Naive thymus-derived CD8-positive, alpha-beta T cell (primary cell): ENCODE measurements at places on chromosomes 1 and 21.

DNA sequence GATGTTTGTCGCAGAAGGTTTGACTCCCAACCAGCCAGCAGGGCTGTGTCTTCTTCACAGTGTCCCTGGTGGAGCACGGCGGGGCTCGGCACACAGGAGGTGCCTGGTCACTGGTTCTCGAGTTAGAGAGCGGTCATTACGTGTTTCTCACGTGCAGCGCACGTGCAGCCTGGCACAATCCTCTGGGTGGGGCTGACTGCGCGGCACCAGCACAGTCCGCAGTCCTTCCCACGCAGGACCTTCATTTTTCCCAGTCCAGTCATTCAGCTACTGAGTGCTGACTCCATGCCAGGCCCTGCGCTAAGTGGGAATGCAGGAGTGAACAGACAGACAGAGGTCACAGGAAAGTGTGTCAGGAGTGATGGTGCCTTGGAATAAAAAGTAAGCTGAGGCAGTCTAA lies 46.2 kb upstream of the GPR153 start:
- H3K4me3 ChIP-seq = no peak overlapping the region
- no peak for DNase-seq
- H3K27ac ChIP-seq = no peak overlapping the region
- H3K36me3 ChIP-seq = peaks cover 6% of the 10 kb centered on the region

DNA sequence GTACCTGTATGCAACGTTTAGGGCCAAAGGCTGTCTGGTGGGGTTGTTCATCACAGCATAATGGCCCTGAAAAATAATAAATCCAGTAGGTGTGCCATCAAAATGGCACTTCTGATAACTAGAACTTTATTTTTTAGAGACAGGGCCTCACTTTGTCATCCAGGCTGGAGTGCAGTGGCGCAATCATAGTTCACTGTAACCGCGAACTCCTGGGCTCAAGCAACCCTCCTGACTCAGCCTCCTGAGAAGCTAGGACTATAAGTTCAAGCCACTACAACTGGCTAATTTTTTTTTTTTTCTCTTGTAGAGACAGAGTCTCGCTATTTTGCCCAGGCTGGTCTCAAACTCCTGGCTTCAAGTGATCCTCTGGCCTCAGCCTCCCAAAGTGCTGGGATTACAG lies 4.7 kb downstream of the SNAPIN start:
- no peaks in the 10 kb centered on the region for H3K27me3 ChIP-seq
- DNase-seq = no peak
- no peak overlapping the region for H3K4me3 ChIP-seq
- H3K4me1 ChIP-seq = peaks cover 23% of the 10 kb centered on the region

DNA sequence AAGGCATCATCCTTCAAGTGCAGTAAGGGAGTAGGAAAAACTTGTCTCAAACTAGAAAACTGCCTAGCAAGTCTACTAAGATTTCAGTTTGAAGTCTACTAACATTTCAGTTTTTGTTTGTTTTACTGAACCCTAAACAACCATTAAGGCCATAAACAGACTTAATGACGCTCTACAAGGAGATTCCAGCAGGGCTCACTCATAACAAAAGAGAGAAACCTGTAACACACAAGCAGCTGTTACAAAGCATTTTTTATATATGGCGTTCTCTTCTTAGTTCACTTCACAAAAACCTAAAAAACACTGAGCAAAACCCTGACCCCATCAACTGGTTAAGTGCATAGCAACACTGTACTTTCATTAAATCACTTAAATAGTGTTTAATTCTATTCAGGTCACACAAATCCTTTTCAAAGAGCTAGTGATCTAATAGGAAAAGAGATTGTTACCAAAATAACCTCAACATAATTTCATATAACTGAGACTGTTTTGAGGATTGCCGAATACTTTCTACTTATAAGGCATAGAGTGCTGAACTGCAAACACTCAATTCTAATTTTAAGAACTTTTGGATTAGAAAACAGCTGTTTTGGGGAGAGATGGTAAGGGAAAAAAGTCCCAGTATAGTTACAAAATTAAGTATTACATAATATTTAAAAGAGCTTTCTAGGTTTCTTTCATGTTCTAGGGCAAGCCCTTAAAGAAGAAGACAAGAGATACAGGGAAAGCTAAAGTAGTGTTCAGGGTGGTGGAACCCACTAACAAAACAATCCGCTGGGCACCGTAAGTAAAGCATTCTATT lies 1.4 kb downstream of the B3GALNT2 start:
- H3K4me3 ChIP-seq = peak overlapping the region; percentile 93
- H3K27me3 ChIP-seq = no peaks in the 10 kb centered on the region
- H3K4me1 ChIP-seq = peaks cover 16% of the 10 kb centered on the region
- peak overlapping the region; percentile 70 for H3K27ac ChIP-seq

DNA sequence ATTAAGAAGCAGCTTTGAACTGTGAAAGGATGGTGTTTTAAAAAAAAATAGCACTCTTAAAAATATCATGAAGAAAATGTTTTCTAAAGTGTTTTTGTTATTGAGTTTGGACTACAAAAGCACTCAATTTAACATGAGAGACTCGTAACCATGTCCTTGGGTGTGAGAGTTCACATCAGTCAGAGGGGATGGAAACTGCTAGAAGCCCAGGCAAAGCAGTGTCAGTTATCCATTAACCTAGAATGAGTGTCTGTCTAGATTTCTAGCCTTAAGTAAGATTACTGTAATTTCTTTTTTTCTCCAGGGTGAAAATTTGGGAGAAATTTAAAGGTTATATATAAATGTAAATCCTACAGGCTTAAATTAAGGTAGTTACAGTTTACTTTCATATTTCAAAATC lies 31.7 kb downstream of the SLC5A9 start:
- DNase-seq = no peak
- no peaks in the 10 kb centered on the region for H3K36me3 ChIP-seq
- no peak overlapping the region for H3K27ac ChIP-seq
- H3K4me1 ChIP-seq = no peaks in the 10 kb centered on the region

- no peaks in the 10 kb centered on the region for H3K36me3 ChIP-seq
- H3K4me3 ChIP-seq = peak overlapping the region; percentile 15
- no peak overlapping the region for H3K27ac ChIP-seq
- peaks cover 59% of the 10 kb centered on the region for H3K27me3 ChIP-seq
- peaks cover 11% of the 10 kb centered on the region for H3K4me1 ChIP-seq
- DNase-seq = no peak
These were observed 18.0 kb downstream of the SERTAD4 start for GRCh38 chr1:210250665-210250997.

DNA sequence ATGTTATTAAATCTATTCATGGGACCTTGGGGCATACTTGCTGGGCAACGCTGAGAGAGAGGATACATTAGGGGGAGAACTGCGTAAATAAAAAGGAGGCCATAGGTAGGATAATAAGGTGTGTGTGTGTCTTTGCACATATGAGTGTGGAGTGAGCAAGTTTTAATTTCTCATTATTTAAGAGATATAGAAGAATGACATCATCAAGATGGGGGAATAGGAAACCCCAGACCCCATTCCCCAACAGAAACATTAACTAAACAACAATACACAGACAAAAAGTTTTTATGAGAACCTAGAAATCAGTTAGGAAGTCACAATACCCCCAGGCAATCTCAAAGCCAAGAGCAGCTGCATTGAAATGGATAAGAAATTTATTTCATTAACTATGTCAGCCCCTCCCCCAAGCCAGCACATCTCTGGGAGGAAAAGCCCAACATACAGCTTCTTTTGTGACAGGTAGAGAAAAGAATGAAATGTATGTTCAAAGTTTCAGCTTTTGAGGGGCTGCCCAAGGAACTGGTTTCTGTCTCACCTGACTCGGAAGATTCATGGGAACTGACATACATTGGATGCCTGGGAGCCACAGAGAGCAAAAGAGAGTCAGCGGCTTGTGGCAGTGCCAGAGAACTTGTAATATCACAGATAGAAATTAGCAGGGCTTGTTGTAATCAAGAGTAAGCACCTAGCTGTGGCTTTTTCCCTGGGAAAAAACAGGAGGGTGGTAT lies 234.3 kb upstream of the NFIA start:
- no peak overlapping the region for H3K4me3 ChIP-seq
- H3K27me3 ChIP-seq = peaks cover 8% of the 10 kb centered on the region
- H3K27ac ChIP-seq = no peak overlapping the region

- no peak overlapping the region for H3K4me3 ChIP-seq
- no peak overlapping the region for H3K27ac ChIP-seq
- H3K27me3 ChIP-seq = peaks cover 10% of the 10 kb centered on the region
- H3K36me3 ChIP-seq = no peaks in the 10 kb centered on the region
- no peaks in the 10 kb centered on the region for H3K4me1 ChIP-seq
These were observed 24.6 kb downstream of the NKAIN1 start for GRCh38 chr1:31215065-31215570.

DNA sequence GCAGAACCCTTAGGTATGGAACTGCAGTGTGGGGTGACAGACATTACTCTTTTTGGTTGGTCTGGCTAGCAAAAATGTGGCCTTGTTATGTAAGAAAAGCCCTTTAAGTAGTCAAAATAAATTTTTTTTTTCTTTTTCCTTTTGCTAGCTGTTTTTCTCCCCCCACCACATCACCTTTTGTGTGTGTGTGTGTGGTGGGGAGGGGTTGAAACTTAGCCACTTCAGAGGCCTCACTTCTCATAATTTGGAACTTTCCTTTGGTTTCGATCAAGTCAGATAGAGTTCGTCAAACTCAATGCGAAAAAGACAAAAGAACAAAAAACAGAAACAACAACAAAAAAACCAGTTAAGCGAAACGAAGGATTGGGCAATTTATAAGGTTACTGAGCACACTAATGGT lies 1.9 kb upstream of the PRMT2 start:
- peak; percentile 81 for DNase-seq
- H3K27me3 ChIP-seq = no peaks in the 10 kb centered on the region
- H3K4me3 ChIP-seq = peak overlapping the region; percentile 93
- peaks cover 54% of the 10 kb centered on the region for H3K4me1 ChIP-seq
- H3K36me3 ChIP-seq = no peaks in the 10 kb centered on the region
- H3K27ac ChIP-seq = peak overlapping the region; percentile 96

GRCh38 chr1:1212780-1213344 lies 1.1 kb downstream of the TNFRSF4 start:
- H3K36me3 ChIP-seq = peaks cover 10% of the 10 kb centered on the region
- H3K4me3 ChIP-seq = no peak overlapping the region
- peaks cover 5% of the 10 kb centered on the region for H3K27me3 ChIP-seq

DNA sequence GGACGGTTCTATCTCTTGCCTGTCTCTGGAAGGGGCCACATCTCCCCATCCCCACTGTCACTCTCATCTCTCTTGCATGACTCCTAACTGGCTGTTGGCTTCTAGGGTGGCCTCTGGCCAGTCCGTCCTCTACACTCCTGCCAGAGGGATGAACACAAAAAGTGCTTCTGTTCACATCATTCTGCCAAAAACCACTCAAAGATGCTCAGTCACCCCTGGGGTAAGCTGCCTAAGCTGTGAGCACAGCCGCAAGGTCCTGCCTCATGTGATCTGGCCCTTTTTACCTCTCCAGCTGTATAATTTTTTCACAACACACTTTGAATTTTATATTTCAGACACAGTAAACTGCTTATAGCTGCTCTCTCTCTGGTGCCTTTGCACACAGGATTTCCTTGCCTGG lies 97.6 kb upstream of the CD34 start:
- no peaks in the 10 kb centered on the region for H3K4me1 ChIP-seq
- no peak for DNase-seq
- H3K4me3 ChIP-seq = no peak overlapping the region
- no peak overlapping the region for H3K27ac ChIP-seq

DNA sequence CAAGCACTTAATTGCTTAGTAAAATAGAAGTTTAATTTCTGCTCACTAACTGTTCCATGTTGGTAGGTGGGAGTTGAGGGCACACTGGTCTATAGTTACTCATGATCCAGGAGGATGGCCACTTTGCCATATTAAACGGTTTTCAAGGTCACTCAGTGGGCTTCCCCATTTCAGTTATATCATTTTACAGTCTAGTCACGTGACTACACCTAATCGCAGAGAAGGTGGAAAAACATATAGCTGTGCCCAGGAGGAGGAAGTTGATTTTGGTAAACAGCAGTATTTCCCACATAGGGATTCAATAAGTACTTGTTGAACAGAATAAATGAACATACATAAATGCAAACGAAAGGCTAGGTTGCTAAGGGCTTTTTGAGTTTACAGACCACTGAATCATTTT lies 541.1 kb upstream of the CAMK1G start:
- H3K27ac ChIP-seq = no peak overlapping the region
- no peak overlapping the region for H3K4me3 ChIP-seq
- peaks cover 26% of the 10 kb centered on the region for H3K27me3 ChIP-seq

- peak; percentile 84 for DNase-seq
- H3K36me3 ChIP-seq = no peaks in the 10 kb centered on the region
- H3K4me1 ChIP-seq = peaks cover 49% of the 10 kb centered on the region
- no peaks in the 10 kb centered on the region for H3K27me3 ChIP-seq
- peak overlapping the region; percentile 83 for H3K4me3 ChIP-seq
- H3K27ac ChIP-seq = peak overlapping the region; percentile 86
These were observed 113.0 kb upstream of the SLC25A33 start for GRCh38 chr1:9426291-9426711.

GRCh38 chr21:44890338-44890931 lies 16.9 kb upstream of the PTTG1IP start:
- H3K27me3 ChIP-seq = no peaks in the 10 kb centered on the region
- H3K36me3 ChIP-seq = peaks cover 2% of the 10 kb centered on the region
- no peak for DNase-seq
- no peak overlapping the region for H3K4me3 ChIP-seq
- H3K4me1 ChIP-seq = peaks cover 11% of the 10 kb centered on the region
- no peak overlapping the region for H3K27ac ChIP-seq

GRCh38 chr1:160538985-160539651 lies 16.1 kb upstream of the SLAMF6 start:
- H3K4me1 ChIP-seq = peaks cover 46% of the 10 kb centered on the region
- DNase-seq = no peak

DNA sequence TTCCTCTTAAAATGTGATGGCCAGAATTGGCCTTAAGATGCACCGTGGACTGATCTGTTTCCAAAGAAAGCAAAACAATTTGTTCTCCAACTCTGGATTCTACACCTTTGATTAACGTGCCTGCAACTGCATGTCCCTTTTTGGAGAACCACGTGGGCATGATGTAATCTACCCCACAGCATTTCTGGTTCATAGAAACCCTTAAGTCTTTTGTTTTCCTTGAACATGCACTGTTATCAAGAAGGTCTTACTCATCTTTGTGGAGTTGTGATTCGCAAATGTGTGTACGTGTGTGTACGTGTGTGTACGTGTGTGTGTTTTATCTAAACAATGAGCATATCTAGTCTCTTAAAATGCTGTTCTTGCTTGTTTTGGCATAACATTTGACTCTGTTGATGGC lies 57.8 kb downstream of the LPAR3 start:
- no peak overlapping the region for H3K4me3 ChIP-seq
- no peaks in the 10 kb centered on the region for H3K36me3 ChIP-seq
- peaks cover 2% of the 10 kb centered on the region for H3K4me1 ChIP-seq
- no peaks in the 10 kb centered on the region for H3K27me3 ChIP-seq
- DNase-seq = no peak
- H3K27ac ChIP-seq = no peak overlapping the region

- no peaks in the 10 kb centered on the region for H3K4me1 ChIP-seq
- no peaks in the 10 kb centered on the region for H3K36me3 ChIP-seq
- no peak overlapping the region for H3K27ac ChIP-seq
- no peak overlapping the region for H3K4me3 ChIP-seq
- DNase-seq = no peak
These were observed 257.1 kb upstream of the CSF3R start for GRCh38 chr1:36739703-36740289.
